ENCODE measurements at places on chromosomes 1 and 21.

- DNase-seq = no peak
Measured at GRCh38 chr1:217076902-217077301, 353.7 kb upstream of the ESRRG start.

DNA sequence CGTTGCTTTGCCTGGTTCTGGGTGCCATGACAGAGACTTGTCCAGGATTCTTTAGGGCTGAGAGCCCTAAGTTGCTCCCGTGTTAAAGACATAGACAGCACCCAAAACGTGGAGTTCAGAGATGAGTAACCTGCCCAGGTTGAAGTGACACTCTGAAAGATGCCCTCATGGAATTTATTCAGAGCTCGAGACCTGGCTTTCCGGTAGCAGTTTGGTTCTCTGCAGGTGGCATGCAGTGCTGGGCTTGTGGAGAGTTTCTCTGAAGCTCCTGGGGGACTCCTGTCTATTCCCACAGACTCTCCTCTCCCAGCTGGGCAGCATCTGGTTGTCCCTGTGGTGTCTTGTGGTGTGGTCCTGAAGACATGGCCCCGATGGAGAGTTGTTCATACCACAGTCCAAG lies 241.0 kb downstream of the RHOU start:
- DNase-seq = no peak

GRCh38 chr1:215032911-215033526 lies 49.5 kb upstream of the KCNK2 start:
- no peak for DNase-seq

DNA sequence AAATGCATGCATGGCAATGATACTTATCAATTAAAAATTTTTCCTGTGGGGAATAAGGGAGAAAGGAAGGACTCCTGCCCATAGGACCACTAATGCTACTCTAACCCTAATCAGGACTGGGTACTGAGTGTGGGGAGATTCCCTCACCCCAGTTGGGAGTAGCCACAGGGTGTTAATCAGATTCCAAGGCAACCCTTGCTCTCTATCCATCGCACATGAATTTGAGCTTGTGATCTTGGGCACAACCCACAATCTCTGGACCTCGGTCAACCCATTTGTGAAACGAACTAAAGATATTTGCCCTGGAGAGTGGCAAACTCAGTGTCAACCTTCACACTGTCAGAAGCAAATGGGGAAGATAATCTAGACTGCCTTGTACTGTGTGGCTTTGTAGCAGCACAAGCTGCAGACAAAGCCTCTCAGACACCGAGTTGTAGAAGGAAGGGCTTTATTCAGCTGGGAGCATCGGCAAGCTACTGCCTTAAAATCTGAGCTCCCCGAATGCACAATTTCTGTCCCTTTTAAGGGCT lies 69.5 kb downstream of the SERINC2 start:
- no peak for DNase-seq

GRCh38 chr1:70809069-70809468 lies 238.5 kb downstream of the PTGER3 start:
- no peak for DNase-seq

GRCh38 chr1:89962024-89962741 lies 32.7 kb upstream of the ZNF326 start:
- no peak for DNase-seq

- no peak for DNase-seq
Measured at GRCh38 chr1:5410652-5411051, 581.6 kb downstream of the NPHP4 start.

DNA sequence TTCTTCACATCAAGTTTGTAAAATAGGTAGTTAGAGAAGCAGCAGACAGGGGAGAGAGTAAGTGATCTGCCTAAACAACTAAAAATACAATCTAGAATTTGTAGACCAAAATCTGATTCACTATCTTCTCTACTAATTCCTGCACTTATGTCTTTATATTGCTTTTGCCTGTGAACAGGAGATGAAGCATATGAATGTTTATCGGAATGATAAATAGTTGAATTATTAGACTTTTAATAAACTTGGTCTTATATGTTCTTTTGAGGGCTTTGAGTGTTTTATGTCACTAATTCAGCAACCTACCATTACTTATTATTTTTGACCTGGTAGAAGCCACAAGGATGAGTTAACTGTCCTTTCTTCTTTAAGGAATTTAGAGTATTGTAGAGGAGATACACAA lies 2.3 kb downstream of the DESI2 start:
- DNase-seq = no peak

DNA sequence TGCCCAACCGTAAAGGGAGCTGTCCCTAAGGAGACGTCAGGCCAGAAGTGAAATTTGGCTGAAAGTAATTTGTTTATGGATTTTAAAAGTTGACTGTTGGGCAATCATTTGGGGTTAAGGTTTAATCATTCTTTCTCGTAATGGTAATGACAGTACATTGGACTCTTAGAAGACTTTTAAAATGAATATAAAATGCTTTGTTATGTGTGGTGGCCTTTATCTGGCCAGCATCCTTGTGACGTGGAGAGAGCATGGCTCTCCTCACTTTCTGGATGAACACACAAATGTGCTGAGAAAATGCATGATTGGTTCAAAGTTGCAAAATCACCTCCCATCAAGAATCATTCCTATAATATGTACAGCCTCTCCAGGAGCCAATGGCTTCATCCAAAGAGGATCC lies 160.2 kb downstream of the DHRS3 start:
- DNase-seq = no peak

- no peak for DNase-seq
Measured at GRCh38 chr1:17356387-17357026, 15.5 kb upstream of the PADI6 start.

GRCh38 chr1:51928896-51929295 lies 50.4 kb upstream of the NRDC start:
- no peak for DNase-seq

All from effector memory CD4-positive, alpha-beta T cell (primary cell).